ENCODE measurements at places on chromosomes 5 and 9.

DNA sequence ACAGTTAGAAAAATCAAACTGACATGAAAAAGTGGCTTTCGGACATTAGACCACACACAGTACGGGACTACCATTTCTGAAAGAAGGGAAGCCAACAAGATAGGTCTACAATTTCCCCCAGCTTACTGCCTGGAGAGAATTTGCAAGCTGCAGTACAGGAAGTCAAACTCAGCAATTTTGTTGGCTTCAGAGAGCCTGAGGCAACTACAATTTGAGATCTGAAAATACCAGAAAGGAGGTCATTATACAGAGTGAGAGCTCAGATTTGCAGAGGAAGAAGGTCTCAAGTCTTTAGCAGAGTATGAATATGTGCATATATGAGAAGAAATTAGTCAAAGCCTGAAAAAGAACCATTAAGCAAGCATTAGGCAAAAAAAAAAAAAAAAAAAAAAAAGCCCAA lies 83.0 kb downstream of the OXCT1 start:
- H3K36me3 ChIP-seq = no peaks in the 10 kb centered on the region
- no peak overlapping the region for H3K27ac ChIP-seq
- H3K4me3 ChIP-seq = no peak overlapping the region
- H3K4me1 ChIP-seq = no peaks in the 10 kb centered on the region
- H3K27me3 ChIP-seq = no peaks in the 10 kb centered on the region

GRCh38 chr9:131382850-131383729 lies 10.8 kb upstream of the PRRC2B start:
- no peak overlapping the region for H3K4me3 ChIP-seq
- H3K36me3 ChIP-seq = no peaks in the 10 kb centered on the region
- peaks cover 18% of the 10 kb centered on the region for H3K4me1 ChIP-seq
- H3K27ac ChIP-seq = peak overlapping the region; percentile 77

GRCh38 chr5:88661806-88662207 lies 221.2 kb downstream of the MEF2C start:
- H3K4me3 ChIP-seq = no peak overlapping the region
- H3K36me3 ChIP-seq = no peaks in the 10 kb centered on the region
- peaks cover 21% of the 10 kb centered on the region for H3K4me1 ChIP-seq
- DNase-seq = no peak
- H3K27ac ChIP-seq = no peak overlapping the region
- H3K27me3 ChIP-seq = no peaks in the 10 kb centered on the region

DNA sequence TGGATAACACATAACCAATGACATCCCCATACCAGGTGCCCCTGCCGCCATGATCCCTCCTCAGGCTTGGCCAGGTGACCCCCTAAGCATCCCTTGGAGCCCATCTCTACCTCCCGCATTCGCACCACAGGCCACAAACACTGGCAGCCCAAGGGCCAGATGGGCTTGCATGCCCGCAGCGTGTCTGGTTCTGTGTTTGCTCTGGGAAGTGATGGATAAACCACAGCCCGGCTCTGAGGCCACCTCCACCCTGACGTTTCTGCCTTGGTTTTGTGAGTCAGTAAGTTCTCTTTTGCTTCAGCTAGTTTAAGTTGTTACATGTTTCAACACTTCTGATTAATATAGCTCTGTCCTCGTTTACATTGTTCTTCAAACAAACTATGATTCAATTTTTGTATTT lies 172.4 kb upstream of the PHYKPL start:
- H3K27ac ChIP-seq = no peak overlapping the region
- H3K27me3 ChIP-seq = no peaks in the 10 kb centered on the region
- no peaks in the 10 kb centered on the region for H3K36me3 ChIP-seq
- H3K4me3 ChIP-seq = no peak overlapping the region
- no peaks in the 10 kb centered on the region for H3K4me1 ChIP-seq

- H3K36me3 ChIP-seq = no peaks in the 10 kb centered on the region
- no peaks in the 10 kb centered on the region for H3K27me3 ChIP-seq
- H3K4me1 ChIP-seq = no peaks in the 10 kb centered on the region
- no peak for DNase-seq
- no peak overlapping the region for H3K4me3 ChIP-seq
Observed at GRCh38 chr9:124231095-124231737, 26.5 kb upstream of the NEK6 start.

DNA sequence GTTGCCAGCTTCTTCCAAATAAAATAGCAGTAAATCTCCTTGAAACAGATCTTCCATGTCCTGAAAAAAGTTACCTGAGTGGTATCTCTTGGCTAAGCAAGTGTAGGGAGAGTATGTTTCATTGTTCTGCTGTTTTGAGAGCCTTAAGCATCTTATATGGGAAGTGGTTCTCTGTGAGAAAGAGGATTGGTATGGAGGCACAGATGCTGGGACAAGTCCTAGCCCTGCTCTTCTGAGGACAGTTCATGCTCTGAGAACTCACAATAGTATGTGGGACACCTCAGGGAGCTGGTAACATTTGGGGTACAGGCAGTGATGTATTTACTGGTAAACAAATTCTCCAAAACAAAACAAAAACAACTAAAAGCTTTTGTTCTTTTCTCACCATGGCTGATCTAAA lies 2.0 kb downstream of the PPP3R2 start:
- H3K27ac ChIP-seq = no peak overlapping the region
- no peaks in the 10 kb centered on the region for H3K27me3 ChIP-seq
- H3K4me3 ChIP-seq = no peak overlapping the region
- no peaks in the 10 kb centered on the region for H3K4me1 ChIP-seq
- no peak for DNase-seq

DNA sequence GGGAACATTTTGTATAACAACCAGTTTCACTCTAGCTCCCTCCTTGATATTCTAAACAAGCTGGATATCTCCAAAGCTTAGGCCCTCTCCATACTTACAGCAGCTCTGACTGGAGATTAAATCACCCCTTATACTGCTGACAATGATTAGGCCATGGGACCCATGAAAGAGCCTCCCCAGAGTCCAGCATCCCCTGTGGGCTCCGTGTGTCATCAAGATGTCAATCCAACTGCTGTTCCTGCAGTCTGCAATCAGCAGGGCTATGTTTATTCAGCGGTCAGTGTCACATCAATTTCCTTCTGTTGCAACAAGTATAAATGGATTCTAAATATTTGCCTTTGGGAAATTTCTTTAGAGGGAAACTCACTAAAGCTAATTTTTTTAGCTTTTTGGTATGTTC lies 26.6 kb downstream of the PCDHAC2 start:
- DNase-seq = no peak
- H3K4me3 ChIP-seq = no peak overlapping the region
- no peaks in the 10 kb centered on the region for H3K4me1 ChIP-seq
- H3K36me3 ChIP-seq = no peaks in the 10 kb centered on the region
